ENCODE measurements at places on chromosomes 2 and 18. TPM values are rescaled to one million over a fixed set of nuclear protein-coding genes. Genes with fewer than 3 reads are reported as not detected.

Gene PLCD4
- 1.0 TPM for total RNA-seq

Gene LTBP1
- not detected for total RNA-seq

Gene ANO7
- total RNA-seq: not detected

Gene SLC8A1
- total RNA-seq: not detected

Gene CHST9
- total RNA-seq: not detected

Gene AMER3
- not detected for total RNA-seq

Gene DIPK1C
- not detected for total RNA-seq

Gene TLX2
- total RNA-seq: not detected

Gene KHK
- 0.42 TPM for total RNA-seq

Gene CDKL4
- not detected for total RNA-seq

Gene RAD51AP2
- not detected for total RNA-seq

Gene LCT
- not detected for total RNA-seq

Gene MTA3
- 17.6 TPM for total RNA-seq

Gene ELOA2
- not detected for total RNA-seq

Gene RNF152
- 1.6 TPM for total RNA-seq

Gene CKAP2L
- total RNA-seq: 0.57 TPM
